ENCODE measurements at places on chromosomes 3 and 15.

GRCh38 chr3:133124511-133124910, 86.3 kb downstream of the TMEM108 start:
- DNase-seq = no peak

- no peak for DNase-seq
These were observed 171.1 kb upstream of the TLE3 start for GRCh38 chr15:70268698-70269251.

- DNase-seq = peak; percentile 93
These were observed 4.0 kb downstream of the CCDC33 start for GRCh38 chr15:74240002-74240568.

- DNase-seq = peak; percentile 98
These were observed 9.6 kb downstream of the EMC3 start for GRCh38 chr3:9976721-9977709.

- no peak for DNase-seq
These were observed 888.3 kb upstream of the NR2F2 start for GRCh38 chr15:95442107-95442719.

DNA sequence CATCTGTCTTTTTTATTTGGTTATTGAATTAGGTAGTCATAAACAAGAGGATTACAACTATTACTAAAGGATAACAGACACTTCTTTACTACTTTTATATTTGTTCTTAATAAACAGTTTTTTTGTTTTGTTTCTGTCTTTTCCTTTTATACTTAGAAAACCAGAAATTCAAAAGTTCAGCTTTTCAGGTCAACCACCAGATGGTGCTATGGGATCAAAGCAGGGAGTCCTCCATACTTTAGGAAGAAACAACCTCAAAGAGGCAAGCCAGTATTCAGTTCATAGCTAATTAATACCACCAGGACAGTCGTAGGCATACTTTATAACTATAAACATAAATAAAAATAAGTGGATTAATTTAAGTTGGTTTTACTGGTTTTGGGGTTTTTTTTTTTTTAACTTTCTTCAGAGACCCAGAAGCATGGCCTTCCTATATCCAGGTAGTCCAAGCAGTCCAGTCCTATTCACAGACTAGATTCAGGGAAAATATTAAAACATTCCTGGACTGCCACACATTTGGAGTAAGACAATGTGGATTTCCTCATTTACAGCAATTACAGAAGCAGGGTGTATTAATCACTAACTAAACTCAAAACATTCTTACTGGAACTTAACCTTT, 16.0 kb upstream of the EID1 start:
- DNase-seq = peak; percentile 81

DNA sequence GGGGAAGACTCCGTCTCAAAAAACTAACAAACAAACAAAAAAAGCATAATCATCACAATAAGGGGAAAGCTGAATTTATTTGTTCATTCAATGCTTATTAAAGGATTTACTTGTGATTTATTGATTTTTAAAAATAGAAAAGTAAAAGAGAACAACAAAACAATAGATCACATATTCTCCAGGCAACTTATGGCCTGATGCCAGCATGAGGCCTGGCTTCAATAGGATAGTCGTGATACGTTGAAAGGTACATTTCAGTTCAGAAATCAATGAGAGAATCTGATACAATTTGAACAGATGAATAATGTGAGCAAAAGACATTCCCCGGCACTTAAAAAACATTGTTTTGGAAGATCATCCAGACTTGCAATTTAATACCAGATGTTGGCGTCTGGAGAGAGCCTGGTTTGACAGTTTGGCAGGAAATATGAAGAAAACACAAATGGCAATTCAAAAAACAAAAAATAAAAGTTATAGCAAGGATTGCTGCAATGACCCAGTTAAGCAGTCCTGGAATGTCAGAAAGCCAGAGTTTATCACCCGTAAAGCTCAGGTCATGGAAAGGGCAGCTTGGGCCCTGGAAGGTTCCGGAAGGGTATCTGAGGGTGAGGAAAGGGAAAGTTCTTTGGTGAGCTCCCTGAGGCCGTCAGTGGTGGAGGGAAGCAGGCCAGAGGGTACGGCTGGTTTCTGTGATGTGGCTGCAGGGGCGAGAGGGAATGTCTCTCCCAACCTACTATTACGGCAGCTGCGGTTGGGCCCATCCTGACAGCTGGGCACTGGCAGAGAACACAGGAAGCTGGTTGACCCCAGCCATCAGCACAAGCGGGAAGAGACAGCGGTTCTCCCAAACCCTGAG, 230.2 kb upstream of the HES1 start:
- no peak for DNase-seq

GRCh38 chr3:151312972-151313371, 3.6 kb downstream of the GPR87 start:
- DNase-seq = no peak

GRCh38 chr3:183349421-183350157, 78.8 kb downstream of the MCF2L2 start:
- peak; percentile 14 for DNase-seq

- no peak for DNase-seq
These were observed 115.1 kb upstream of the PLXNA1 start for GRCh38 chr3:126867863-126868200.

DNA sequence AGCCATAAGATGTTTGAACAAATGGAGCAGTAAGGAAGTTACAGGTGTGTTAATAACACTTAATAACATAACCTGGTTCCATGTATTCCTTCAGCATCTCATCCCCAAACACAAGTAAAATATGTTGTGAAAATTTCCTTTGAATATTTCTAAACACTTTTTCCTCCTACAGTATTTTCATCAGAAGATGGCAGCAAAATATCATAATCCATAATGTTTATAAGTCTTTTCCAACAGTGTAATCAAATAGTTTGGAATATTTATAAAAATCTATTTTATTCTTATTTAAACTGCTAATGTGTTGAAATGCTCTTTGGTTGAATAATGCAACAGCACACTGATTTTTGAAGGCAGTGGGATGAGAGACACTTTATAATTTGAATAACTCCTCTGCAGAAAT, 1020.5 kb downstream of the OTOL1 start:
- no peak for DNase-seq

DNA sequence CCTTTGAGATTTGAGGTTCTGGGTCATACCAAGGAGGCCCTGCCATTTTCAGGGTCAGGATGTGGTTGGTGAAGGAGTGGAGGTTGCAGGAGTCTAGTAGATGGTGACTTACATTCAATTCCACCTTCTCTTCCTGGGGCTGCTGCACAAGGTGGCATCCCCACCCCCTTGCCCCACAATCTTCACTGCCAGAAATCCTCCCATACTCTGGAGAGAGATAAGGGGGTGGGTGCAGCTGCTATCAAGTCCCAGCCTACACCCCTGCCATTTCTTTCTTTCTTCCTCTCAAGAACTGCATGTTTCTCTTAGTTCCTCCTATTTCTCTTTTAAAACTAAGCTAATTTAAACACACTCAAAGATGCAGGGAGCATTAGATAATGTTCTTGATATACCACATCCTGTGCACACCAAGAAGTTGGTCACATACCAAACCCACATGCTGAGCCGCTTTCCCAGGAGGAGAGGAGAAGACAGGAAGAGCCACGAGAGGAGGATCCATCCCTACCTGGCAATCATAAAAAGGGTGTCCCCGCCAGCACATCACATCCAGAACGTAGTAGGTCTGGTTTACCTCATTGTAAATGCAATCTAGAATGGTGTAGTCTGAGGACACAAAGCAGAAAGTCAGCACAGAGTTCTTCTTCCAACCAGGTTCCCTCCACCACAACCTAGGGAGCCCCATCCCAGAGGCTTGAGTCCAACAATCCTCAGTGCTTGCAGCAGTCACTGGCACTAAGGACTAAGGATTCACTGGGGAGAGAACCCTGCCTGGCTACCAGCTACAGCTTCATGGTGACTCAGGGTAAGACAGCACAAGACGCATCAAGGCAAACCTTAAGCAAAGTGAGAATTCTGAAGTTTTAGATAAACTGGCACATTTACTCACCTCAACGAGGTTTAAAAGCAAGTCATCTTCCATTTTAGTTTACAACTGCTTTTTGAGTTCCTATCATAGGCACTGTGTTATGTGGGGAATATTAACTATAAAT, 18.5 kb downstream of the SNUPN start:
- DNase-seq = no peak

DNA sequence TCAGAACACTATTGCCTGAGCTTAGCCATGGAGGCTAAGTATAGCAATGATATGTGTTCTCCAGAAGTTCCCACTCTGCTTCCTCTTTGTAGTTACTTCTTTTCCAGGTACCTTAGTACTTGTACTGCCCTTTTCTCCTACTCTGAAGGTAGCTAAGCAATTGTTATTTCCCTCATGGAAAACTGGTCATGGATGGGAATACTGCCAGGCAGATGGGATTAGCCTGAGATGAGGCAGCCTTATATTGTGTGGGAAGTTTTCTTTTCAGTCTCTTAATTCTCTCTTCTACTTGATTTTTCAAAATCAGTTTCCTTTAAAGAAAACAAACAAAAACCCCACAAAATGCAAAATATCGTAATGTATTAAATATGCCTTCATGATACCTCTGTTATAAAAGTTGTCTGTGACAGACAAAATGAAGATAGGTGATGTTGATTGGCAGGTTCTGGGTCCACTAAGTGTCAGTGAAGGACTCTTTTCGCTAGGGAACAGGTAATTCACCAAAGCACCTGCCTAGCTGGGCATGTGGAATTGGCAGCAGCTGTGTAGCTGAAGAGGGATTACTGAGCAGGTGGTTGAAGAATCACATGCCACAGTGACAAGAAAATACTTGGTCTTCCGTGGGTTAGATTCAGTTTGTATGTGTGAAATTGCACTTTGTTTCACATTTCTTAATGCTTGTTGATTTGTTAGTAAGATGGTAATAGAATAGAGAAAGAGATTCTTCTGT, 4.1 kb downstream of the ZNF609 start:
- DNase-seq = peak; percentile 64

GRCh38 chr15:68166847-68167246, 38.3 kb downstream of the CALML4 start:
- DNase-seq = no peak

- DNase-seq = peak; percentile 70
These were observed 10.4 kb downstream of the SLITRK3 start for GRCh38 chr3:165185707-165186327.

- peak; percentile 78 for DNase-seq
These were observed 1.1 kb upstream of the ZNF639 start for GRCh38 chr3:179321668-179322285.

GRCh38 chr15:90807074-90807785, 61.2 kb upstream of the FURIN start:
- no peak for DNase-seq

GRCh38 chr15:68332266-68332665, 54.7 kb downstream of the FEM1B start:
- DNase-seq = no peak

- no peak for DNase-seq
These were observed 346.2 kb downstream of the NTRK3 start for GRCh38 chr15:87910301-87910700.

DNA sequence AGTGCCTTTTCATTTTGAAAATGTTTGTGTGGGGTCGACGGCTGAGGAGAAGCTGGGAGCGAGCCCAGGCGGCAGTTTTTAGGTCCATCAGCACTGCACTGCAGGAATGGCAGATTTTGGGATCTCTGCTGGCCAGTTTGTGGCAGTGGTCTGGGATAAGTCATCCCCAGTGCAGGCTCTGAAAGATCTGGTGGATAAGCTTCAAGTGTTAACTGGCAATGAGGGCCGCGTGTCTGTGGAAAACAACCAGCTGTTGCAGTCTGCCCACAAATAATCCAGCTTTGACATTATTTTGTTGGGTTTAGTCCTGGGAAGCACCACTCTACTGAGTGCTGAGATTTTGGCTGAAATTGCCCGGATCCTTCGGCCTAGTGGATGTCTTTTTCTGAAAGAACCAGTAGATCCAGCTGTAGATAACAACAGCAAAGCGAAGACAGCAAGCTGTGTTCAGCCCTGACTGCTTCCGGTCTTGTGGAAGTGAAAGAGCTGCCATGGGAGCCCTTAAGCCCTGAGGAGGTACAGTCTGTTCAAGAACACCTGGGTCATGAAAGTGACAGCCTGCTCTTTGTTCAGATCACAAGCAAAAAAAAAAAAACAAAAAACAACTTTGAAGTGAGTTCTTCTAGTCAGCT, 13.1 kb upstream of the ANP32A start:
- no peak for DNase-seq

- DNase-seq = no peak
These were observed 45.5 kb downstream of the SSUH2 start for GRCh38 chr3:8599146-8599545.

GRCh38 chr15:66057089-66057488, 187.8 kb downstream of the RAB11A start:
- no peak for DNase-seq

- no peak for DNase-seq
These were observed 196.0 kb downstream of the DIPK2A start for GRCh38 chr3:144167634-144168033.

- no peak for DNase-seq
These were observed 58.9 kb downstream of the CNOT10 start for GRCh38 chr3:32743934-32744333.

DNA sequence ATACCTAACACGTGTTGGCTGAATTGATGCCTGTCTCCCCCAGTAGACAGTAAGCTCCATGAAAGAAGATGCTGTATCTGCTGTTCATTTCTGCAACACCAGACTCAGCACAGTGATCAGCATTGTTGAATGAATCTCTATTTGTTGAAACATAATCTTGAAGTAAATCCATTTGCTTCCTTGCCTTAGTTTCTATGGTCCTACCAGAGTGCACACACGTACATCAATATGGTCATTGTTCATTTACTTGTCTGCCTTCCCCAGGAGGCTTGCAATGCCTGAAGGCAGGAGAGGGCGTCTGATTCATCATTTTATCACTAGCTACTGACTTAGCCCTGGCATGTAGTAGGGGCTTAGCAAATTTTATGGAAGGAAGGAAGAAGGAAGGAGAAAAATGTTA, 19.2 kb downstream of the RBP2 start:
- no peak for DNase-seq

- no peak for DNase-seq
These were observed 15.1 kb downstream of the PPARG start for GRCh38 chr3:12303993-12304392.

DNA sequence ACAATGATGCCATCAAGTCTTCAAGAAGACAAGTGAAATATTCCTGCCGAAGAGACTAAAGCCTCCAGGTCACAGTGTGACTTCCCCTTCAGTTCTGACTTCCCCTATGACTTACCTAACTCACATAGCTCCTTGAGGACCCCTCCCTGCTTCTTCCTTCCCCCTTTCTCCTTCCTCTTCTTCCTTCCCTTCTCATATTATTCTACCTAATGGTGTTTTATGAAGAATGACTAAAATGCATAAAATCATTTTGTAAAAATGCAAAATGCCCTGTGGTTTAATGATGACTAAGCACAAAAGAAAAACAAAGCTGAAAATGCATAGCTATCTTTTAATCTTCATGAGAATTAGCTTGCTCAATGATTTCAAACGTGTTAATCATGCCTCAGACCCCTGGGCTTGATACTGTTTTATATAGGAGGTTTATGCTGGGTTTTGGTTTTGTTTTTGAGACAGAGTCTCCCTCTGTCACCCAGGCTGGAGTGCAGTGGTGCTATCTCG, 26.1 kb upstream of the TM4SF4 start:
- DNase-seq = no peak

DNA sequence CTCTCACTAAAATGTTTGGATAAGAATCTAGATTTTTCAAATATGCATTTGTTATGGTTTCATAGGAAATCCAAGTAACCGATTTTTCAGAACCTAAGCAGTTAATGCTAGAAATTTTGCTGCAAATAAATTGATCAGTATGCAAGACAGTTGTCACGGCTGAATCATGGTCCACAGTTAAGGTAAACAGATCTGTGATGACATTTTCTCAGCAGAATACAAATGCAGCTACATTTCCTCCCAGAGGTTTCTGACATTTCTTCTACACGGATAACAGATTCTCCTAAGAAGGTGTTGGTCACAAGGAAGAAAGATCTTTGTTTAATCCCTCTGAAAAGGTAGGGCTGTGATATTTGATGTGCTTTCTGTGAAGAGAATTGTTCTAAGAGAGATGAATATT, 36.9 kb downstream of the ARNT2 start:
- no peak for DNase-seq

GRCh38 chr15:80171787-80172186, 19.0 kb downstream of the FAH start:
- DNase-seq = no peak

Data from dermis blood vessel endothelial cell (primary cell).